Left colon (tissue), 2 donors: ENCODE measurements at places on chromosomes 4 and X. TPM values are rescaled to one million over a fixed set of nuclear protein-coding genes. Genes with fewer than 3 reads are reported as not detected.

GRCh38 chrX:120735966-120736365, 106.1 kb upstream of the C1GALT1C1 start:
- DNase-seq: no peak

DNA sequence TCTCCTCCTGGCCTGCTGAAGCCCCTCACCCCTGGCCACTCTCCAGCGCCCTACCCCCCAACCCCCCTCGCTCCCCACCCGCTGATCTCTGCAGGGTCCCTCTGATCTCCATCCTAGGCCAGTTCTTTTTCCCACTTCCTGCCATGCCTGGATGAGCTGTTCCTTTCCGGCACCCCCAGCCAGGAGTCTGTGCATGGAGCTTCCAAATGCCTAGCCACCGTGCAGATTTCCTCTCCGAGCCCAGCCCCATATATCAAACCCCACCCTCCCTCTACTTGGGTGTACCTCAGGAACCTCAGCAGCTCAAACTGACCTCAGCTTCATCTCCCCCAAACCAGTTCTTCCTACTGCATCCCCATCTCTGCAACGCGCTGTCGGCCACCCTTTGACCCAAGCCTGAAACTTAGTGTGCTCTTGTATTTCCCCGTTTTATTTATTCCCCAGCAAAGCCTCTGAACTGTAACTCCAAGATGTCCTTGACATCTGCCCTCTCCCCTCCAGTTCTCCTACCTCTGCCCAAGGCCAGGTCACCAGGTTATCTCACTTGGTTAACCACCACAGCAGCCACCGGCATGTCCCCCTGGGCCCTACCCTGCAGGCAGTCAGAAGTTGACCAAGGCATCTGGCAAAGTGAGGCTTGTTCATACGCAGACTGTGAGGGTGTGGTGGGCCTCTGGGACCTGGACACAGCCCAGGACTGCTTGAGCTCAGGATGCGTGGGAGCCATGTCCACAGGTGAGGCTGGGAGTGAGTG, 194.9 kb upstream of the PSAPL1 start:
- no peak for DNase-seq

- DNase-seq: no peak
Observed at GRCh38 chr4:101178731-101179130, 168.6 kb downstream of the PPP3CA start.

- no peak for DNase-seq
Observed at GRCh38 chrX:71198066-71198465, 25.0 kb upstream of the GJB1 start.

DNA sequence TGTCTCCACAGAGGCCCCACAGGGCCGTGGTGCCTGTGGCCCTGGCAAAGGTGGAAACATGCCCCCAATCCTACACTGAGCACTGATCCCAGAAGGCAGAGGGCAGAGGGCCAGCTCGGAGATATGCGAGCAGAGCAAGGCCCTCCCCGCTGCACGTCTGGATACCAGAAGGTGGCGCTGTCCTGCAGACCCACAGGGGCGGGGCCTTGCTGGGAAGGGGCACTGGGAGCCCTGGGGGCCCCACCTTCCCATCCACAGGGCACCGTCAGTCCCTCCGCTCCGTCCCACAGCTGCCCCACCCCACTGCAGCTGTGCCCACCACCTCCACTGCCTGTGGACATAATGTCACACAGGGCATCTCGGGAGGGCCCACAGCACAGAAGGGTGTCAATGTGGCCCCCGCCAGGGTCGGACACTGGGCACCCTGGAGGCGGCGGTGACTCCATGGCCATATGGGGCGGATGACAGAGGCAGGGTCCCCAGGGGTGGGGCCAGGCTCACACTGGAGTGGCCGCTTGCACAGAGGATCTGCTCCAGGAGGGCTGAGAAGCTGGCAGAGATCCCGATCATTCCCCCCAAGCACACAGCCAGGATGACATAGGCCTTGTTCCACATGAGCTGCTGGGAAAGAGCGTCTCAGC, 4.8 kb downstream of the SLC49A3 start:
- peak; percentile 69 for DNase-seq

DNA sequence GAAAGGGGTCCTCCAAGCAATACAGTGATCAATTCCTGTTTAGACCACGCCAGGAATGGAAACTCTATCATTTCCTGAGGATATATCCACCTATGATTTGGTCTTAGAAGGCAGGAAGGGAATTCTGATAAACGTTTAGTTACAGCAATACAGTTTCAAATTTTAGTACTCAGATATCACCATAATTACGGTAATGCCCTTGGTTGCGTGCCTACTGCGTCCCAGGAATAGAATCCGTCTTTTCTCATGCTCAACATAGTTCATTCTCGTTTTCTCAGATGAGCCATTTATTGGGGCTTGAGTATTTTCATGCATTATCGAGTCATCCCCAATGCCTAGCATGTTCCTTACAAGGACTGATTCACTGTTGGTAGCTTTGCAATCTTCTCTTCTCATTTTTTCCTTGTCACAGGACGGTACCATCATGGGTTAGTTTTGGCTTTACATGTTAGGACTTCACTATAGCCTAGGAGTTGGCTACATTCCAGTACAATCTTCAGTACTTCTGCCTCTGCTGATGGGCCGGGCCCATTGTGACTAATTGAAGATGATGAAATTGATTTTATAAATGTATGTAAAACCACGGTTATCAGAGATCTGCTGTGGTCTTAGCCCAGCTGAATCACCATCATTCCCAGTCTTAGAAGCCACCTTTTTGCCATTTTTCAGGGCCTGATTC, 4.4 kb upstream of the PRKX start:
- DNase-seq: no peak

DNA sequence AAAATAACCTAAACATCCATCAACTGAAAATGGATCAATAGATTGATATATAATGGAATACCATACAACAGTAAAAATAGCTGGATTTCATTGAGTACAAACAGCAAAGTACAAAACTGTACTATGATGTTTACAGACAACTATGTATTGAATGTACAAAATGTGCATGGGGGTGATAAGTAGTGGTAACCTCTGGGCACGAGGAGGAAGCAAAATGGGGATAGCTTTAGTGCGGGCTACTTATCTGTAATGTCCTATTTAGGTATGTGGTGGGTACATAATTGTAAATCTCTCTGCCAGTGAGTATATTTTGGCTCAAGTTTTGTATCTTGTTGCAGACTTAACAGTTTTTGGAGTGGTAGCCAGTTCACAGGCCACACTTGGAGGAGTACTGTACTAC, 123.6 kb downstream of the STAG2 start:
- DNase-seq: no peak

Gene FABP2
- 104 TPM for total RNA-seq

GRCh38 chr4:155819066-155819465, 47.0 kb downstream of the ASIC5 start:
- DNase-seq: no peak

Gene ACE2
- 19.3 TPM for total RNA-seq

Gene IL9R
- total RNA-seq: not detected

- no peak for DNase-seq
Observed at GRCh38 chrX:25277574-25277973, 261.8 kb upstream of the ARX start.

Gene FRG1
- total RNA-seq: 34.5 TPM

DNA sequence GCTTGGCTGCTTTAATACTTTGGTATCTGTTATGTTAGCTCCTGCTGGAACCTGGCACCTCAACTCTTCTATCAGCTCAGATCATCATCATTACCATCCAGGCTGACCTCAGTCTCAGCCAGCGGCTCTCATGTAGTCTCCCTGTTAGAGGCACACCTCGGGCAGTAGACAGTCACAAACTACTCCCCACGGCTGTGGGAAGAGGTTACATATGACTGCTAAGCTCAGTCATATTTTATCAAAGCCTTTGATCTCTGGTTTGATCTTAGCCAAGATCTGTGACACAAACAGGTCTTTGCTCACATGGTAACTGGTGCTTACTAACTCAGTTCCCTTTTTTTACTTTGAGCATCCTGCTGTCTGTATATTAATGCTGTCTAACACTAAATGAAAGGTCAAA, 384.9 kb downstream of the CENPC start:
- DNase-seq: no peak

DNA sequence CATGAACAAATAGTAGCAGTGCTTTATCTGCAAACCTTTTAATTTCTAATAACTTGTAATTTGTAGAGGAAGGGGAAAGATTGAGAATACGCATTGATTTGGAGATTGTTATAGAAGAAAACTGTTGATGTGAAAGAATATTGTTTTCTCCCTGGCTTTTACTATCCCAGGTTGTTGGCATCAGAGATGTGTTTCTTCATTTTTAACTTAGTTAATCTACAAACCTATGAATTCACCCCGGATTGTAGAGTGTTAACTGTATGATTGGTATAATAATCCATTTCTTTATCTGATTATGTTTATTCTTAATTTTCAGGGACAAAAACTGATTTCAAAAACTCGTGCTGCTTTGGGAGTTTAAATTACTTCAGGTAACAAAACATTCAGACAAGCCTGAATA, 18.9 kb downstream of the AFP start:
- DNase-seq: no peak

Gene KCNIP4
- total RNA-seq: 3.4 TPM

- no peak for DNase-seq
Observed at GRCh38 chrX:75337525-75337924, 63.6 kb downstream of the UPRT start.

GRCh38 chr4:21856301-21856700, 92.3 kb downstream of the KCNIP4 start:
- no peak for DNase-seq

GRCh38 chrX:50779694-50780093, 34.3 kb downstream of the SHROOM4 start:
- no peak for DNase-seq

DNA sequence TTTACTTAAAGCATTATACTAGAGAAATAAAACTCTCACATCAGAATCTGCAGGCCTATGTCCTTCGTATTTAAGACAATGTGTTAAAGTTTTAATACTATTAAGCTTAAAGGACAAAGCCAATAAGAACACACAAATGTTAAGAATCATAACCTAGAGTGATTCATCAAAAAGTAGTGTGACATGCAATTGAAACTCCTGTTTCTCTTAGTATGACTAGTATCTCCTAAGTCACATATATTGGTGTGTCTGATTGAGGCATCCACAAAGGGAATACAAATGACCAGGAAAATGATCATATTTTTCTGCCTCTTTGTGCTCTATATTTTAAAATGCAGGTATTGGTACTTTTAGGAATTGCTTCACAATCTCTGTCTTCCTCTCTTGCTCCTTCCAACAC, 23.8 kb downstream of the GPRASP3 start:
- no peak for DNase-seq

DNA sequence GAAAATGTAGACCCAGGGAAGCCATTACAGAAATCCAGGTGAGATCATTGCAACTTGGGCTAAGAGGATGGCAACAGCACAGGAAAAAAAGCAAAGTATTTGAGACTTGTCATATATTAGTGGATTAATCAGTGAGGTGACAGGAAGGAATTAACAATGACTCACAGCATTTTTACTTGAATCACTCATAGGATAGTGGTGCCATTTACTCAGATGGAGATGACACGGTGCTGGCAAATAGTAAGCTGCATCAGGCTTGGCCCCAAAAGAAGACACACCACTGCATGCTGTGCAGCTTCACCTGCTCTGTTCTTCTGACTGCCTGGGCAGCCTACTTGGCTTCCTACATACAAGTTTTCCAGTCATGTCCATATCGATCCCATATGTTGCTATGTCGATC, 144.8 kb downstream of the FRYL start:
- no peak for DNase-seq

GRCh38 chrX:105263801-105264200, 43.3 kb upstream of the TEX13A start:
- DNase-seq: no peak

DNA sequence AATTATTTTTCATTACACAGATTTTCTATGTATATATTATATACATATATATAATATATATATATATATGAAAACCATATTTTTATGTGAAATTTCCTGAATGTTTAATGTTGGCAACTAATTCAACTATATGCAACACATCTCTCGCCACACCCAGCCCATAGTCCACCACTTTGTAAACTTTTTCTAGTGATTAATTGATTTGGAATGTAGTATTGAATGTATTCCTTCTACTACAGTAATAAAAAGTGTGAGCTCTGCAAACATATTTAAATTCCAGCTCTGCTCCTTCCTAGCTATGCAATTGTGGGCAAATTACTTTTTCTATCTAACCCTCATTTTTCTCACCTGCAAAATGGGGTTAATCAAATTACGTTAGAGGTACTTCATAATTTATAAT, 187.8 kb downstream of the TEX11 start:
- no peak for DNase-seq

DNA sequence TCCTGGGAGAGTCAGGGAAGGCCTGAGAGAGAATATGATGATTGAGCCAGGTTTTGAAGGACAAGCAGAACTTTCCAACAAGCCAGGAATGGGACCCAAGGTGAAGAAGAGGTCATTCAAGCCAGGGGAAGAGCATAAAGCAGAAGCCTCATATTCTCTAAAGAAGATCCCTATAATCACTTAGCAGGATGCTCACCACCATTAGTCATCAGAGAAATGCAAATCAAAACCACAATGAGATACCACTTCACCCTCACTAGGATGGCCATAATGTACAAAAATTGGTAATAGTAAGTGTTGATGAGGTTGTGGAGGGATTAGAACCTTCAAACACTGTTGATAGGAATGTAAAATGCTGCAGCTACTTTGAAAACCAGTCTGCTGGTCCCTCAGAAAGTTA, 20.5 kb upstream of the SUPT20HL1 start:
- DNase-seq: no peak

- no peak for DNase-seq
Observed at GRCh38 chrX:44105228-44105913, 132.2 kb upstream of the NDP start.

Gene ATP10D
- 15.1 TPM for total RNA-seq

GRCh38 chr4:154406018-154406795, 85.4 kb downstream of the DCHS2 start:
- no peak for DNase-seq

DNA sequence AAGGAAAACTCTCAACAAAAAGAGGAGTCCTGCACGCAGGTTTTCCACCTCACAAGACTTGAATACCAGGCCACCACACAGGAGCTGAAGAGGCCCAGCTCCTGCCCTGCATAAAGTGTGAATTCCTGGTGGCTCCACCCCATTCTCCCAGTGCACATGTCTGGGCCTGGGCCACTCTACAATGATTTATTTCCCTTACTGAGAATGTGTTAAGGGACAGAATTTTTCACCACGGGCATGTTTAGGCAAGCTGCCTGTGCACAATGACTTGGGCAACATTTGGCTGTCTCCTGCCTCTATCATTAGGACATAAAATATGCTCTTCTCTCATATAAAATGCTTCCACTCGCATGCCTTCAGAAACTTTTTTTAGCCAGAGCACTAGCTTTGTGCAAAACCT, 197.1 kb downstream of the SLC7A11 start:
- DNase-seq: no peak

GRCh38 chr4:128832243-128832625, 22.7 kb downstream of the JADE1 start:
- DNase-seq: no peak

Gene RNF175
- not detected for total RNA-seq

- no peak for DNase-seq
Observed at GRCh38 chr4:75653845-75654503, 19.2 kb downstream of the G3BP2 start.

DNA sequence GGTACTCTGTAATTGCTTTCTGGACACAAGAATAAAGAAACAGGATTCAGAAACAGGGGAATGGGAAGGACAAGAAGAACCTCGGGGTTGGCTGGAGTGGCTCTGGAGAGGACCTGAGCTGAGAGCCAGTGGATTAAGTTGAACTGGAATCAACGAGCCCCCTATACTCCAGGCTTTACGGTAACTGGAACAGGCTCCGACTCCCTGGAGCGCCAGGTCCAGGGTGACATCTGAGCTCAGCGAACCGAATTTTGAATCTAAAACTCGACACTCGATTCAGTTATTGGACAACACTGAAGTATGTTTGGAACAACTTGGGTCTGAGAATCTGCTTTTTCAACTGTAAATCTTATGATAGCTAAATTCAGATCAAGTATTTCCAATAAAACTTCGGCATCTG, 23.9 kb downstream of the HMX1 start:
- DNase-seq: no peak
